Stimulated activated CD8-positive, alpha-beta memory T cell treated with anti-CD3 and anti-CD28 coated beads, Interleukin-7, amount 100 ng/mL, for 1 hour (primary cell): ENCODE measurements at places on chromosomes 1 and 21.
A peak's percentile ranks its signal among the peaks of the same experiment; 100 is the strongest.

DNA sequence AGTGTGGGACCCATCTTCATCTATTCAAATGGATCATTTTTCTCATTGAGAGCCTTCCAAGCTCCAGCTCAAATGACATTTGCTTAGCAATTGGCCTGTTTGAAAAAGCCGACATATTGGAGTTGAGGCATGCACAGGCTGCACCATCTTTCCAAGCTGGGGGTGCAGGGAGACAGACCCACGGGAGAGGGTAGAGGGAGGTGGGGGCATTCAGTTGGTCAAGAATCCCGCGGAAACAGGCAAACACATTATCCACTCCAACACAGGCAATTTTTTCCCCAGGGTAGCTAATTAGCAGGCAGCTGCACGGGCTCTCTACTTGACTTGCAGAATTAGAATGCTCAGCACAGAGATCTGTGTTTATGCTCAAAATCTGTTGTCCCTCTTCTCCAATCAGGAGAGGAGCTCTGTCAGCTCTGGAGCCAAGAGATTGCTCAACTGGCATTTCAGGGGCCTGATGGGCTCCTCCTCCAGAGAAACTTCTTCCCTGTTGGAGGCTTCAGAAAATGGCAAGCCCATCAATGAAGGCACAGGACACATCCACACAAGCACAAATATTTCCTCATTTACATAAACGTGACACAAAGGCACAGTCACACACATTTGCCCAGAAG is 267.8 kb downstream of the FOXD2 start:
- no peak for DNase-seq

DNA sequence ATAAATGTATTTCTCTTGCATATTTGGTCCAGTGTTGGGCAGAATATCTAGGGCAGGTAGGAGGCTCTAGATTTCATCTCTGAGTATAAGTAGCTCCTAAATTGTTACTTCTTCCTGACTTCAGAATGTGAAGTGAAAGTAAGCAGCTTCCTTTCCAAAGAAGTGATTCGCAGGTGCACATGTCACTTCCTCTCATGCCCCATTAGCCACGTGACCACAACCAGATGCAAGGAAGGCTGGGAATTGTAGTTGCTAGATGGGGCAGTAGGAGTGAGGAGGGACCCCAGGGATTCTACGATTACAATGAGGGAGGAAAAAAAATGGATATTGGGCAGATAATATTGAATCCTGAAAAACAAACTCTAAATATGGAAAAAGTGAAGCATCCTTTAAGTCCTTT is 113.2 kb upstream of the CYYR1 start:
- DNase-seq, result no peak

DNA sequence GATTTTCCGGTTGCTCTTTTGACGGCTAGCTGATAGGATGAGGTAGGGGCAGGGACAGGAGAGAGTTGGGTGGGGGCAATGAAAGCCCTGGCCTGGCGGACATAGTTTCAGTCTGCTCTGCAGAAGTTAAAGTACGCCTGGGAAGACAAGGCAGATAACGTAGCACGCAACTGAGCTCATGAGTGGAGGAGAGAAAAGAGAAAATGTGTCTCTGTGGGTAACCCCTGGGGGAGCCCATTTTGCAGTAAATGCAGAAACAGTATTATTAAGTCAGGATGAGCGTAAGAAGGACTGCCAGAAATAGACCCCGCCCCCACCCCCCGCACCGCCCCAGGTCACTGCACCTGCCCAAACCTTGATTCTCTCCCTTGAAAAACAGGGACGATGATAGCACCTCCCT is 51.7 kb upstream of the TARBP1 start:
- DNase-seq, result no peak

DNA sequence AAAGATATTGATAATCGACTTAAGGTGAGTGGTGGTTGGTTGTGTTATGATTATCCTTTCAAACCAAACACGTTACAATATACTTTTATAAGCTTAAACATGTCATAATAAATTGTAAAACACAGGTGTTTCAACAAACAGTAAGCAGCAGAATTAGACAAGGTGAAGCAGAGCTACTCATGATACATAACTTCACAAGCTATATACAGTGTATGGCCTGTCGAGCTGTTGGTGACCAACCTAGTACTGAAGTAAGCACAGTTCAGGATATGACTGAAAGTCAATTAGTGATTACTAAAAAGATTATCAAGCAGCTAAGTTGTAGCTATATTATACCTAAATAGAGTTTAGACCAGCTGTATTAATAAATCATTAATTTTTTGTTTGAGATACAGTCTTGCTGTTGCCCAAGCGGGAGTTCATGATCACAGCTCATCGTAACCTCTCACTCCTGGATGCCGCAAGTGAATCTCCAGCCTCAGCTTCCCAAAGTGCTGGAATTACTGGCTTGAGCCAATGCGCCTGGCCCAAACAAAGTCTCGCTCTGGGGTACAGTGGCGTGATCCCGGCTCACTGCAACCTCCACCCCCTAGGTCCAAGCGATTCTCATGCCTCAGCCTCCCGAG is 148.1 kb downstream of the EIF4G3 start:
- DNase-seq, result no peak

DNA sequence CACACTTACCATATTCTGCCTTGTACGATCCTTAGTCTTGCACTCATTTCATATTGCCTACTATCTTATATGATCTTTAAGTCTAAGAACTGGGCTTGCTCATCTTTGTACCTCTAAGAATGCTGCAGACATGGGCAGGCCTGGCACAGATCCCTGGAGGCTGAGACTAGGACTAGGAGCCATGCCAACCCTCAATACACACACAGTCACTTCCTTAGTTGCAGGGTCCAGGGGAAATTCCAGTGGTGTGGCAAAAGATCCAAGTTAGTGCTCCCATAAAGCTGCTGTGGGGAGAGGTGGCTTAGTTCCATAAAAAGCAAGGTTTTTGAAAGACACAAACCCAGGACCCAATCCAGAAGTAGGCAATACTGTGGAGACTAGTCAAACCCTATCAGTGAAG is 59.9 kb downstream of the CYYR1 start:
- DNase-seq, result no peak

DNA sequence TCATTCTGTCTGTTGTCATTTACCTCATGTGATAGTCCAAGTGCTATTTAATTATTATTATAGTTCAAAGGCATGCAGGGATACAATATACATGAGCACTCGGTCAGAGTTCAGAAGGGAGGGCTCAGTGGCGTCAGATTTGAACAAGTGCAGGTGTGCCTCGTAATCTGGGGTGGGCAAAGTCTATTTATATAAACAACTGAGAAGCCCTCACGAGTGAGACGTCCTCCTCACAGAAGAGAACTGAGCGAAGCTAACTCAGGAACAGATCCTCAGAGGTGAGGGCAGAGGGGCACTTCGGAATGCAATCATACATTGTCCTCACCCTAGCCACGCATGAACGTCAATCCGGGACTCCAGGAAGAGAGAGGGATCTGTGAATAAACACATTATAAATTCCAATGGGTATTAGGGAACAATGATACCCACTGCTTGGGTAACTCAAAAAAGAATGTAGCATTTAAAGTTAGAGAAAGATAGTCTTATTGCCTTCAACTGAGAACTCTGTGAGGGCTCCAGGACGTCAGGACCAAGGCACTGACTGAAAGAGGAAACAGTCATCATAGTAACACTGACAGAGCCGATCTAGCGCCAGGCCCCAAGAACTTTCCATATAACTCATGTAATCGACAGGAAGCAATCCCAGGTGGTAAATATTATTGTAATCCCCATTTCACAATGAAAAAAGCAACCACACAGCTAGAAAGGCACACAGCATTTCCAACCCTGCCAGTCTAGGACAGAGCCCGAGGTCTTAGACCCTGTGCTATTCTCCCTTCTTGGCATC is 127.1 kb upstream of the B3GALT2 start:
- no peak for DNase-seq

DNA sequence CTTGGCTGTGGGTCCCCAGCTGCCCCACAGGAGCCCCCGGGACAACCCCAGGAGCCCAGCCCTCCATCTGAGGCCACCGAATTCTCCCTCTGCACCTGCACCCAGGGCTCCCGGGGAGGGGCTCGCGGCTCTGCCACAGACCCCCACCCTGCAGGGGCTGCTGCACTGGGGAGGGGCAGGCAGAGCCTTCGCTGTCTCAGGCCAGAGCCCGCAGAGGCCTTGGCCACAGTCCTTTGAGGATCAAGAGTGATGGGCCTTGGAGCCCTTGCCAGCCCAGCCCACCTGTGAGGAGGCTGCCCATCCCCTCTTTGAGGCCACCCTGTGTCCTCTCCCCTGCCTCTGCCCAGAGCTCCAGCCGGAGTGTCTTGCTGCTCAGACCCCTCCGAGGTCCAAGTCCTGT is 6.5 kb downstream of the PERM1 start:
- DNase-seq, result no peak

DNA sequence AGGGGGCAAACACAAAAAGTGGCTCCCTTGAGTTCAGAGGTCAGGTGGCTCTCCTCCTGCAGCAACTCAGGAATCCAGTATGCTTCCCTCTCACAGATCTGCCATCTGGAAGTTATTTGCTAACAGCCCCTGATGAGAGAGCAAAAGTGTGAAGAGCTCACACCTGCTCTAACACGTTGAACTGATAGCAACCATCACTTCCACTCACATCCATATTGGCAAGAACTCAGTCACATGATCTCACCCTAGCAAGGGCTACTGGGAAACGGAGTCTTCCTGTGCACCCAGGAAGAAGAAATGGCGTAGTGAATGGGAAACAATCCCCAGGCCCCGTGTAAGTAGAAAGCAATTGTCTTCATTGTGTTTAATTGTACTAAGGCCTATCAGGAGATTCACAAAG is 20.7 kb upstream of the SLC45A1 start:
- no peak for DNase-seq

DNA sequence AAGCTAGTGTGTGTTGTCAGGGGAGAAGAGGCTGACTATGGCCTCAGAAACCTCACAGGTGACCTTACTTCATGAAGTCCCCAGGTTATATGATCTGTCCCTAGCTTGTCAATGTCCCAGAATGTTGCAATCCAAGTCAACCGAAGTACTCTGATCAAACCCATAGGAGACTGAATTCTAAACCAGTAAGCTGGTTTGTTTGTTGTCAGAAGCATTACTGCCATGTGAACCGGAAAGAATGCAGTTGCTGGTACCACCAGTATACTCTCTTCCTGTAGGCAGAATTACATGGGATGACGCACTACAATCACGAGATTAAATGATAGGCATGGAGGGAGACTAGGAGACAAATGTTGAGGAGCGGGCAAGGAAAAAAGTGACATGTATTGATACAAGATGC is 26.1 kb upstream of the MAN1A2 start:
- no peak for DNase-seq

DNA sequence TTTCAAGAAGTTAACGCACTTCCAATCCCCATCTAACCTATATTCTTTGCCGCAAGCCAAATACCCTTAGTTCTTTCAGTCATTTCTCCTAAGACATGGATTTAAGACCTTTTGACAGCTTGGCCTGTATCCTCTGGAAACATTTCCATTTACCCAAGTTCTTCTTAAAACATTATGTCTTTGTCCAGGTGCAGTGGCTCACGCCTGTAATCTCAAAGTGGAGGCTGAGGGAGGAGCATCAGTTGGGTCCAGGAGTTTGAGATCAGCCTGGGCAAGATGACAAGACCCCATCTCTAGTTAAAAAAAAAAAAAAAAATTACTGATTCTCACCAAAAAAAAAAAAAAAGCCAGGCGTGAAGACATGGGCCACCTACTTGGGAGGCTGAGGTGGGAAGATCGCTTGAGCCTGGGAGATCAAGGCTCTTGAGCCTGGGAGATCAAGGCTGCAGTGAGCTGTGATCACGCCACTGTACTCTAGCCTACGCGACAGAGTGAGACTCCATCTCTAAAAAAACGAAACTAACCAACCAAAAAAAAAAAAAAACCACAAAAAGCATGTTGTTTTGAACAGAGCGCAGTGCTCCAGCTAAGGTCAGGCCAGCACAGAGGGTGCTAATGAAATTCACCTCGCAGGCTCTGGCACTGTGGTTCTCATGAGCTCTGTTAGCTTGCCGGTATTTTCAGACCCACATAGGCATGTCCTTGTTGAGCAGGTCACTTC is 36.0 kb downstream of the NUAK2 start:
- peak; percentile 34 for DNase-seq

GRCh38 chr1:180210008-180210620 is 19.9 kb upstream of the LHX4 start:
- DNase-seq, result no peak

DNA sequence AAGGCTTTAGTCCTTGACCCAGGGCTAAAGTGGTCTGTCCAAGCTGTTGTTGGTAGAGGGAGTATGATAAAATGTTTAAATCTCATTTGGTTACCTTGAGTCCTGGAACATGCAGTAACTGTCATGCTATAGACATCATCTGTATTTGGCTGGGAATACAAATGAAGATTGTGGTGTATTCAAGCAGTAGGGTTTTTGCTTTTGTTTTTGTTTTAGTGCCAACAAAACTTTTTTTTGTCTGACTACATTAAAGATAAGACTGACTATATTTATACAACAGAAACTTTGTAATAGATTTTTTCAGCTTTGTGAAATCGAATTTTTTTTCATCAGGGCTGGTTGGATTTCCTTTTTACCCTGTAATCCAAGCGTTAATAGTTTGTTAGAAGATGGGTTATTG is 7.4 kb upstream of the SARS1 start:
- no peak for DNase-seq

DNA sequence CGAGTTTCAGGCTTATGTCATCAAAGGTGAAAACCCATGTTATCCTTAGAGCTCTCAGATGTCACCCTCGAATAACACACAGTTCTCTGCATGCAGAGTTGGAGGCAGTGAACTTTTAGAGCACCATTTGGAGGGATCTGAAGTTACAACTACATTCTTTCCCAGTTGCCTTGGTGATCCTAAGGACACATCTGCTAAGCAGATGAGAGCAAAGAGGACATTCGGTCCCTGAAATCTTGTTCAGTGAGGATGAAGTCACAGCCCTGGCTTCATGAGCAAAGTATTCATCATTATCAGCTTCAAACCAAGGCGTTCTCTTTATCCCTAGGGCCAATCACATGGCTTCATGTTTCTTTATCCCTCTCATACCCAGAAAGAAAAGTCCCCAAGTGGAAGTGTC is 23.1 kb upstream of the MCOLN2 start:
- DNase-seq, result no peak

DNA sequence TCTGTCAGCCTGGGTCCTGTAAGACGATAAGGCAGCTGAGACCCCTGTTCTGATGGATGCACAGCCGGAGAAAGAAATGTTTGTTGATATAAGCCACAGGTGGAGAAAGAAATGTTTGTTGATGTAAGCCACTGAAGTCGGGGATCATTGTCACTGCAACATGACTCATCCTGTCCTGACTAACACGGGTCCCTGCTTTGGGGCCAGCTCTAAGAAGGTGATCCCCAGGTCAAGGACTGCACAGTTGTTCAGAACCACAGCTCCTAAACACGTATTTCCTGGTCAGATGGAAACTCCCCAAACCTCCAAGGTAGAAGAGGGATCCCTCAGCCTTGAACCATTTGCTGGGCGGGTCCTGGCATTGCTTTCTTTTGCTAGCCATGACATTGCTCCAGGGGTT is 86.4 kb upstream of the IGSF21 start:
- no peak for DNase-seq

- DNase-seq, result no peak
Measured at GRCh38 chr1:153583976-153584375, 18.3 kb upstream of the S100A2 start.

- DNase-seq, result no peak
Measured at GRCh38 chr1:107297681-107298080, 156.8 kb downstream of the NTNG1 start.

GRCh38 chr1:43835082-43836021 is 98.2 kb upstream of the ARTN start:
- DNase-seq, result no peak

GRCh38 chr1:106964495-106964894 is 92.0 kb upstream of the PRMT6 start:
- DNase-seq, result no peak

- DNase-seq, result peak; percentile 71
Measured at GRCh38 chr1:178542554-178543289, 29.8 kb downstream of the TEX35 start.

- no peak for DNase-seq
Measured at GRCh38 chr1:212852105-212852688, 4.7 kb upstream of the SPATA45 start.
